Foreskin fibroblast (primary cell): ENCODE measurements at places on chromosomes 3 and 15.

- no peak for DNase-seq
Observed at GRCh38 chr3:123421353-123422174, 27.3 kb downstream of the ADCY5 start.

DNA sequence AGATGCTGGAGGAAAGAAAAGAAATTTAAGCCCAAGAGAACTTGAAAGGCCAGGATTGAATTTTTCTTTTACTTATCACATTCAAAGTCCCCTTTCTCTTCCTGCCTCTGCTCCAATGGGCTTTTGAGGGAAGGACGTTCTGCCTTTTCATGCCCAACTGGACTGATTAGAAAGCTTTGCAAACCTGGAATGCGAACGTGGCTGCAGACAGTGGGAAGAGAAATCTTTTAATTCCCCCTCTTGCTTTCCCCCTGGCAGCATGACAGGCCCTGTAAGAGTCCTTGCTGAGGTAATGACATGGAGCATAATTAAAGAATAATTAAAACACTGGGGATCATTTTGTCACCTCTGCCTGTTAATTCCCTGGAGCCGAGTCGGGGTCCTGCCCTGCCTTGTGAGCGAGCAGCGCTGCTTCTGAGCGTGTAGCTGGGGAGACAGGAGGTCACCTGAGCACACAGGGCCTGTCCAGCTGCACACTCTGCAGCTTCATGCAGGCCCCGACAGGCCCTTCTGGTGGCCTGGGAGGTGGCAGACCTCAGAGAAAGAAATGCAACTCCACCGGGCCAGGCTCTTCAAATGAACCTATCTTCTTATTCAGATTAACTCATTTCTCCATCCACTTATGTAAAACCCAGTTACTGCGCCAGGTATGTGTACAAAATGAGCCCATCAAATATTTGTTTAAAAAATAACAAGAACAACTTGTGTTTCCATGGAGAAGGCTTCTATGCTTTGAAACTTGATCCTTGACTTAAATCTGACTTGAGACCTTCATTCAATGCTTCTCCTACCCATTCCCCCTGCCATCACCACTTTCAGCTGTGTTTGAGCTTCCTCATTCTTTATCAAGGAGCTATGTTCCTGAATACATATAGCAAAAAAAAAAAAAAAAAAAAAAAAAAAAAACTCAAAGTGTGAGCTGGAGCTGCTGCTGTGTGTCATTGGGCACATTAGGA, 628.2 kb upstream of the CFAP20DC start:
- no peak for DNase-seq

GRCh38 chr3:55795746-55796145, 308.6 kb upstream of the WNT5A start:
- DNase-seq = peak; percentile 10

- DNase-seq = peak; percentile 75
Observed at GRCh38 chr3:77038930-77039605, 831 bp upstream of the ROBO2 start.

- peak; percentile 74 for DNase-seq
Observed at GRCh38 chr15:38547255-38547997, 17.2 kb downstream of the RASGRP1 start.

DNA sequence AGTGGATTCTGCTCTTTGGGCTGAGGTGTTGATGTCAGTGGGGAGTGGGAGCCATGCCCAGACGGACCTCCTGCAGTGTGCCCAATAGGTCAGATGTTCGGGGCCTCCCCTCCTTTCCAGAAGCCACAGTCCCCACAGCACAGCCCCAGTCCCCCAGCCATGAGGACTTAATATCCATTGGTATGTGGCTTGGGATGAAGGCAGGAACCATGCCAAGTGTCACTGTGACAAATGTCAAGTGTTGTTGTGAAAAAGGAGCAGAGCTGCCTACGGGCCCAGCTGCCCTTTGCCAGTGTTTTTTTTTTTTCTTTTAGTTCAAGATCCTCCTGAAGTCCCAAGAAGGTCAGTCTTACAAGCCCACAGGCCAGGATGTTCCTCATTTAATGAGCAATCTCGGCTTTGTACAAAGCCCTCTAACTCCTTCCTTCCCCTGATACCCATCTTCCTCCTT, 12.2 kb downstream of the SEMA3G start:
- DNase-seq = no peak

DNA sequence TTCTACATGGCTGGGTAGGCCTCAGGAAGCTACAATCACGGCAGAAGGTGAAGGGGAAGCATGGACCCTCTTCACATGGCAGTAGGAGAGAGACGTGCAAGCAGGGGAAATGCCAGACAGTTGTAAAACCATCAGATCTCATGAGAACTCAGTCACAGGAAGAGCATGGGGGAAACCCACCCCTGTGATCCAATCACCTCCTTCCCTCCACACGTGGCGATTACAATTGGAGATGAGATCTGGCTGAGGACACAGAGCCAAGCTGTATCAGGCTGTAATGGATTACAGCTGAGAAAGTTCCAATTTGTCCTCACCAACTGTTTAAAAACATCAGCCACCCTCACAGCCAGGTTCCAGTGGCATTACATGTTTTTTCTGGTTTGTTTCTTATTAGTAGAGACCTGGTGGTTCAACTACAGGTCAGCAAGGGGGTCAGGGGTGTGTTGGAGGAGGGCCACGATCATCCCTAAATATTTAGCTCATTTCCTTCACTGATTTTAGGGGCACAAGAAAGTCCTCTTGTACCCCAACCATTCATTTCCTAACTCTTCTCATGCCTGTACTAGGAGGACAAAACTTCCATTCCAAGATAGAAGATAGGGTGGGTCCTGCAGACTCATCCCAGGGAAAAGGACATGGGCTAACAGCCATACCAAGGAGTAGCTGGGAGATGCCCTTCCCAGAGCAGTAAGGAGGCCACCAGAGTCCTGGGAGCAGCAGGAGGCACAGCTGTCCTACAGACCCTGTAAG, 54.4 kb downstream of the ANXA2 start:
- DNase-seq = no peak

GRCh38 chr15:69871511-69872134, 226.1 kb downstream of the TLE3 start:
- DNase-seq = no peak

DNA sequence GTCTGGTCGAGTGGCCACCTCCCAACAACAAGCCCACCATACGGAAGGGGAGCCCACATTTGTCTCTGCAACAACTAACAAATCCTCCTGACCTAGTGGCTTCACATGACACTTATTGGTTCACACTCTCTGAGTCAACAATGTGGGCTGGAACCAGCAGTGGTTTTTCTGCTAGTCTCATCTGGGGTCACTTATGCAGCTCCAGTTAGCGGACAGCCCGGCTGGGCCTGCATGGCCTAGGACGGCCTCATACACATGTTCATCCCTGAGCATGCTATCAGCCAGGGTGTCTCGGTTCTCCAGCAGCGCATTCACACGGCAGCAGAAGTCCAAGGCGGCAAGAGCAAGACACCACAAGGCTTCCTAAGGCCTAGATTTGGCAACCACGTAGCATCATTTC, 281.7 kb downstream of the XXYLT1 start:
- DNase-seq = no peak
